Skin of body (tissue), 3 donors: ENCODE measurements at places on chromosomes 6 and 20.
A peak's percentile ranks its signal among the peaks of the same experiment; 100 is the strongest.

DNA sequence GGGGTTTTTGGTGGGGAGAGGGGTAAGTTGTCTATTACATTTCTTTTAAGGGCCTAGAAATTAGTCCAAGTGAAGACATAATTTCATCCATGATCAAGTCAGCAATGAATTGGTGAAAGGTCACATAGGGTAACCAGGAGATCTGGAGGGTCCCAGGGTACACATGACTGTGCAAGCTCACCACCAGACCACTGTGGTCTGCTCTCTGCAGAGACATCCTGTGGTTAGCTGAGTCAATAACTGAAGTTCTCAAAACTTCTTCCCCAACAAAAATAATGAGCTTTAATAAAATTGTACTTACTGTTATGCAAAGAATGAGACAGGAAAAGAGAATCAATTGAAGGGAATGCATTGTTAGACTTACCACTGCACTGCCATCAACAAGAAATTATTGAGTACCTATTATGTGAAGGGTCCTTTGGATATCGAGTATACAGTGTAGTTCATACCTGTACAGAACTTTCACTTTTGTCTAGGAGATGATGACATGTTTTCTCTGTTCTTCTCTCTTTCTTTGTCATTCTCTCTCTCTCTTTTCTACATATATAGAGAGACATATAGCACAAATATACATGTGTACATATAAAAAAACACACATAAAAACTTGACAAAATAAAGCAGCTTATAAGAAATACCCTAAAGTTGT, 209.8 kb downstream of the GJA1 start:
- DNase-seq = no peak

GRCh38 chr6:46099952-46100351, 29.8 kb upstream of the ENPP4 start:
- DNase-seq = no peak

DNA sequence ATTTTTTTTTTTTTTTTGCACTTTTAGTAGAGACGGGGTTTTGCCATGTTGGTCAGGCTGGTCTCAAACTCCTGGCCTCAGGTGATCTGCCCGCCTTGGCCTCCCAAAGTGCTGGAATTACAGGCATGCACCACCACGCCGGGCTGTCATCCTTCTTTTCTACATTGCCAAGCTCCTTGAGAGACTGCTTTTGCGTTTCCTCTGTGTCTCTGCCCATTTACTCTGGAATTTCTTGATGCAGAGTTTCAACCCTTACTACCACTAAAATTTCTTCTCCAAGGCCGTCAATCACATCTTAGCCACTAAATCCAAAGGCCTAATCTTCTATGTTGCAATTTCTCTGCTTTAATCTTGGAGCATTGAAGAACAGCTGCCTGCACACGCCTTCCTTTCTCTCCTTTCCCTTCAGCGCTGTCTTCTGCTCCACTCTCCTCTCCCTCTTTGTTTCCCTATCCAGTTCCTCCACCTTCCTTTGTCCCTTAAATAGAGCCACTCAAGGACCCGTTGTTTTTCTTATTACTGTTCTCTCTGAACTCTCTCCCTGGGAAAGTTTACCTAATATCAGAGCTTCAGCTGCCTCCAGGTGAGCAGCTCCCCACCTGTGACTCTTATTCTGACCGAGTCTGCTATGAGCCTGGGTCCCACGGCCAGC, 98.8 kb downstream of the SLC35B3 start:
- no peak for DNase-seq

GRCh38 chr6:109493865-109494264, 10.8 kb upstream of the ZBTB24 start:
- no peak for DNase-seq

- DNase-seq = peak; percentile 9
These were observed 4.8 kb upstream of the MOCS1 start for GRCh38 chr6:39938773-39939654.

DNA sequence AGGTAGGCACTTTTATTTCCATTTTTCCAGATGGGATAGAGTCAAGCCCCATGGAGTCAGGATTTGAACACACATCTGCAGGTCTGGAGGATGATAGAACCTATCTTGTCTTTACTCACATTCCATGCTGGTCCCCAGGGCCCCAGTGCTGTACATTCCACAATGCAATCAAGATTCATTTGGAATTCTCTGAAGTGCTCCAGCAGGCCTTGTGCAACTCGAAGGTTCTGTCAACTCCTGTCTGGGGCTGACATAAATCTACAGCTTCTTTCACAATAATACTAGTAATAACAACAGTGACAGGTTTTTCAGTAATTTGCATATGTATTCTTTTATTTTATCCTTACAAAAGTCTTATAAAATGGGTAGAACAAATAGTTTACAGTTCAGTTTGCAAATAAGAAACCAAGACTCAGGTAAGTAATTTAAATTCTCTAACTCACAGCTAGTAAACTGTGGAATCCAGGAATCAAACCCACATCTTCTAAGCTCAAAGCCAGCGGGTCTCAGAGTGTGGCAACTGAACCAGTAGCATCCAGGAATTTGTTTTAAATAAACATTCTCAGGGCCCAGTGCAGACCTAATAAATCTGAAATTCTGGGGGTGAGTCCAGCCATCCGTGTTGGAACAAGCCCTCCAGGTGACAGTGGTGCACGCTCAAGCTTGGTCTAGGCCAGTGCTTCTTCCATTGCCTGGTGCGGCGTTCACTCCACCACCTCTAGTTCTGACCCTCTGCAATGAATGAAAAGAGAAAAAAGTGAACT, 137.0 kb upstream of the TNFAIP3 start:
- DNase-seq = no peak

DNA sequence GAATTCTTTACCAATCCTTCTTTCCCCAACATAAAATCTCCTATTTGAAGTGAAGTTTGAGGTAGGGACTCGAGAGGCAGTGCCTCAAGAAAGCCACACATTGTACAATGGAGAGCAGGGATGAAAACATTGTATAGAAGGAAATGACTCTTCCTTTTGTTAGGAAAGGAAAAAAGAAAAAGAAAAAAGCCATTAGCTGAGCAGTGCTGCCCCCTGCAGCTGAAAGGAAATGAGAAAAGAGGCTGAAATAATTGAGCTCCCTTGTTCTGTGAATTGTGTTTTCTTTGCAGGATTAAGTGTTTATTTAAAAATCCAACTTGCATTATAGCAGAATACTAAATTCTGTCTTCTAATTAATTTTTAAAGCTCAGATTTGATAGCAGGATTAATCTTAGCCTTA, 162.9 kb upstream of the SASH1 start:
- no peak for DNase-seq

DNA sequence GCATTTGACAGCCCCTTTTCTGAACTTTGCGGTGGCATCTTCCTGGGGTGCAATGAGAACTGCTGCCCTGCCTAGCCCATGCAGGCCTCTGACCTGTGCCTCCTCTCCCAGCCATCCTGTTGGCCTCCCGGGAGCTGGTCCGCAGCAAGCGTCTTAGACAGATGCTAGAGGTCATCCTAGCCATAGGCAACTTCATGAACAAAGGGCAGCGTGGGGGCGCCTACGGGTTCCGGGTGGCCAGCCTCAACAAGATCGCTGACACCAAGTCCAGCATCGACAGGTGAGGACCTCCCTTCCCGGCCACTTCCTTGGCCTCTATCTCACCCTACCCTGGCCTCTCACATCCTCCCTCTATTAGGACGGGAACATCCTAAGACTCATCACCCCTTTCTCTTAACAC, 37.6 kb downstream of the MOCS1 start:
- no peak for DNase-seq

DNA sequence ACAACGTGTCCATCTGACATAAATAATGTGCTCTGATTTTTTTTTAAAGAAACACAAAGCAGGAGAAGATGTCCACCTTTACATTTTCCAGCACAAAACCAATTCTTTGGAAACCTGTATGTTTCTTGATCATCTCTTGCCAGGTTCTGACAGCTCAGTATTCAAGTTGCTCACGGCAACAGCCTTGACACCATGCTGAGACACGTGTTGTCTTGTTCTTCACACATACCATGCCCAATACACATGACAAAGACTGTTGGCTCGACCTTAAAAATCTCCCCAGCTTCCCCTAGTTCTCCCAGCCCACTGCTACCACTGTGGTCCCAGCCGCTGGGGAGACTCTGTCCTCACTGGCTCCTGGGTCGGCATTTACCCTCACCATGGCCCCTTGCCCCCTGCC, 518.9 kb downstream of the PREX1 start:
- DNase-seq = no peak

DNA sequence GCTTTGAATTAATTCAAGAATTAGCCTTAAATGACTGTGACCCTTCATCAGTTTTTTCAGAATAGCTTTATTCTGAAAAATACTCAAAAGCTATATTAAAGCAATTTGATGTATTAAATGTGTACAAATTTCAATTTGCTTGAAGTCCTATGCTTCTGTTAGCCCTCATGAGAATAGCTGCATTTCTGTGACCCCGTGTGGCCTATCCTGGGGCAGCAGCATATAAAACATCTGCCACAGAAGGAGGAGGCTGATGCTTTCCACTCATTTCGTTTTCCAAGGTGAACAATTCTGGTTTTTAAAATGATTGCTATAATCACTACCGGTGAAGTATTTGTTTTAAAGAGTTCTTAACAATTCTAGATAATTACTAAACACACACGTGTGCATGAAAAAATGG, 360.3 kb downstream of the BTBD9 start:
- no peak for DNase-seq
